Fibroblast of skin of right quadriceps (primary cell): ENCODE measurements at places on chromosomes 3 and 15.

DNA sequence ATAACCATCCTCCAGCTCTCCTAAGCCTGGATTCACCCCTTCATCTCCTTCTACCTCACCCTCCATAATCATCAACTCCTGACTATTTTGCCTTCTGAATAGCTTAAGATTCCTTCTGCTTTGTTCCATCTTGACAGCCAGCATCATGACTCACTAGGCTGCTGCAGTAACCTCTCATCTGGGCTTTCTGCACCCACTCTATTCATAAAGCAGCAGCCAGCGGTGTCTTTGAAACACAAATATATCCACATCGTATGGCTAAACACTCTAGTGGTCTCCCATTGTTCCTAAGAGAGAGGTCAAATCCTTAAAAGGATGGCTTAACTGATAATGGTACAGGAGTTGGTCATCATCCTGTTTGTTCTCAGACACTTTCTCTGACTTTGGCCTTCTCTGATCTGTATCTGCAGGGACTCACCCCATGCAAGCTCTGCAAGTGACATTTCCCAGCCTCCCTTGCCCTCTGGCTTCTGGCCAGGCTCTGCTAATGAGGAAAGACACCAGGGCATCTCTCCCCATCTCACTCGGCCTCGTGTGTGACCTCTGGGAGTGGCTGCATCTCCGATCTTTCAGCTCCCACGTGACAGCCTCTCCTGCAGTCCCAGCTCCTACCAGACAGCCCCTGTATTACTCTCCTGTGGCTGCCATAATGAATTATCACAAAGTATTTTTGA, 6.2 kb downstream of the GRK7 start:
- no peak for DNase-seq

DNA sequence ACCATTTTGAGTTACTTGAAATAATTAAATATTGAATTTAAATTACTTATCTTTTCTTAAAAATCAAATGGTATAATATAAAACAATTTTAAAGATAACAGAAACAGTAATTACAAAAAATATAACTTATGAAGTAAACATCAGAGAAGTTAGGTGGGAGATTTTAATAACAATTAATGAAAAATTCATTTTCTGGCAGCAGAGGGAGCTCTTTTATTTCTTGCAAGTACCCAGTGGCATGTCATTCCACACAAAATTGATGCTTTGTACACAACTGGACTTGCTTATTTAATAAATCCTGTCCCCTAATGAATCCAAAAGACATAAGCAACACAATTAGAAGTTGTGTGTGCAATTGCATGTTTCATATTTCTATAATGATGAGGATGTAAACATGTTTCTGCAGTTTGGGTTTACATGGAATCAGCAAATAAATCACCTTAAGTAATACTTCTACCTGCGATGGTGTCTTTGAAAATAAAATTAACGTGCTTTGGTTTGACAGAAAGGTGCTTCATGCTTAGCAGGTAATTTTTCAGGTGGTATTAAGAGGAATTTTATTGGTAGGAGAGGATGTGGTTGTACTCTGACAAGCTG, 861.3 kb downstream of the ZPLD1 start:
- peak; percentile 37 for DNase-seq

- DNase-seq: peak; percentile 29
Observed at GRCh38 chr3:45612918-45613602, 18.5 kb downstream of the LIMD1 start.

DNA sequence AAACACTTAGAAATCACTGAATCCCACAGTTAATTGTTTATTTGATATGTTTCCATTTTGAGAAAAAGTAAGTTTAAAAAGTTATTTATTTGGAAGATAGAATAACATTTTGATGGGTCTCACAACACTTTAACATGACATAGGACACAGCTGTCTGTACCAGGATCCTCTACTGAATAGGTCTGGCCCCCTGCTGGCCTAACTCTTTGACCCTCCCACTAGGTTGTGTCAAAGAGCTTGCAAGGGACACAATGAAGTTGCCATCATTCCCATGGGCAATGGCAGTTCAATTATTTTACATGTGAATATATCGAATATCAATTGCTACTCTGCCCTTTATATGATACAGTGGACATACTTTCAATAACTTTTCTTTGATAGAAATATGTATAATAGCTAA, 138.9 kb downstream of the EPHA3 start:
- DNase-seq: no peak

DNA sequence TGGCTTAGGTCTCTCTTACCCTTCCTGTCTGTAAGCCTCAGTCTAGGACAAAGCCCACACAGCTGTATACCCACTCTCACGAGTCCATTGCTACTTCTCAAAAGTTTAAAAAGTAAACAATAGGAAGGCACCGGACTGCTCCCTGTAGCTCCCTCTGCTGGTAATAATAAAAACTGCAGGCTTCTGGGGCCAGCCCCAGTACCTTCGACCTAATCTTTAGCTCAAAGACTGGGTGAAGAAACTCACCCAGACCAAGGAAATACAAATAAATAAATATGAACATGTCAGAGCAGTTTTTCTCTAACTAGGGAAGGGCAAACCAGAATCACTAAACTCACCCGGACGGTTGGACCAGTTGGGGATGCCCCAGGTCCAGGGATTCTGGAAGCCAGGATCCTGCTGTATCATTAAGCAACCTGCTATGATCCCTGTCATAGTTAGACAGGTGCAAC, 5.0 kb downstream of the FAM219B start:
- DNase-seq: peak; percentile 43

DNA sequence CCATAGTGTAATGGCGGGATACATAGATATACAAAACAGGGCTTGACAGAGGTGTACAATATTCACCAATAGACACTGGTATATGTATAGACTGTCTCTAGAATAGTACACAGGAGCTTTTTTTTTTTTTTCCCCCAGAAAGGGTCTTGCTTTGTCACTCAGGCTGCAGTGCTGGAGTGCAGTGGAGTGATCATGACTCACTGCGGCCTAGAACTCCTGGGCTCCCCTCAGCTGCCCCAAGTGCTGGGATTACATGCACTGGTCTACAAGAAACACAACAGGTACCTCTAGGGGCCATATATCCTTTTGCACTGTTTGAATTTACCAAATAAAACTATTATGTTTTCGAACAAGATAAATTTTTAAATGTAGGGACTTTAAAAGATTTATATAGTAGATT, 12.3 kb downstream of the RHOA start:
- no peak for DNase-seq

- peak; percentile 22 for DNase-seq
Observed at GRCh38 chr3:38003371-38003816, 12.8 kb downstream of the VILL start.

DNA sequence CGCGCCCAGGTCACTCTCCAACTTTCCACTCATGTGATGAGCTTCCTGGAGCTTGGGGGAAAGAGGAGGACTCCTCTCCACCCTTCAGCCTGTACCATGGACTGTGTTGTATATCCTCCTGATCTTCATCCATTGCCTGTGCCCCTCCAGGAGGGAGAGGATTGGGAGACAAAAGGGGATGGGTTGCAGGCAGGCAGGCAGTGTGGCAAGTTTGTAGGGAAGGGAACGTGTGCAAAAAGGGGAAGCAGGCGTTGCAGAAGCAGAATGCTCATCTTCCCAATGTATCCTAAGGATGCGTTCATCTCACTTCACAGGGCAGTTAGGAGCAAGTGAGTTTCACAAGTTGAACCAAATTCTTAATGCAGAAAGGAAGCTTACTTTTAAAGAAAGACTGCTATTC, 28.1 kb upstream of the GHSR start:
- no peak for DNase-seq

GRCh38 chr3:49553324-49553691, 969 bp upstream of the BSN start:
- DNase-seq: peak; percentile 54

GRCh38 chr3:198043119-198043518, 83.1 kb downstream of the LMLN start:
- DNase-seq: no peak

DNA sequence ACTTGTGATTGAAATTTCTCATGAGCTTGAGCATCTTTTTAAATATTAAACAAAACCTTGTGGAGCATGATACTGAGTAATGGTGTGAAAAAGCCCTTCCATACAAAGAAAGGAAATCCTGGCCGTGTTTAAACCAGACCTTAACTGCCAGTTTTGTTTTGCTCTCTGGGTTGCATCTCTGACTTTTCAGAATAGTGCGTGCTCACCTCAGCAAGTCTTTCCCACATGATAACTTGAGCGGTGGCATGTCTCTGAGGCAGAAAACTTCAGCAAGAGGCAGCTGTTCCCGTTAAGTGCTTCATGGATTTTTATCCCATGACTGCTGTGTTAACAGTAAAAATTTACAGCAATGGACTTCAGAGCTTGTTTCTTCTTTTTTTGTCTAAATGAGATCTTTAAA, 393.3 kb downstream of the FEZF2 start:
- peak; percentile 35 for DNase-seq

DNA sequence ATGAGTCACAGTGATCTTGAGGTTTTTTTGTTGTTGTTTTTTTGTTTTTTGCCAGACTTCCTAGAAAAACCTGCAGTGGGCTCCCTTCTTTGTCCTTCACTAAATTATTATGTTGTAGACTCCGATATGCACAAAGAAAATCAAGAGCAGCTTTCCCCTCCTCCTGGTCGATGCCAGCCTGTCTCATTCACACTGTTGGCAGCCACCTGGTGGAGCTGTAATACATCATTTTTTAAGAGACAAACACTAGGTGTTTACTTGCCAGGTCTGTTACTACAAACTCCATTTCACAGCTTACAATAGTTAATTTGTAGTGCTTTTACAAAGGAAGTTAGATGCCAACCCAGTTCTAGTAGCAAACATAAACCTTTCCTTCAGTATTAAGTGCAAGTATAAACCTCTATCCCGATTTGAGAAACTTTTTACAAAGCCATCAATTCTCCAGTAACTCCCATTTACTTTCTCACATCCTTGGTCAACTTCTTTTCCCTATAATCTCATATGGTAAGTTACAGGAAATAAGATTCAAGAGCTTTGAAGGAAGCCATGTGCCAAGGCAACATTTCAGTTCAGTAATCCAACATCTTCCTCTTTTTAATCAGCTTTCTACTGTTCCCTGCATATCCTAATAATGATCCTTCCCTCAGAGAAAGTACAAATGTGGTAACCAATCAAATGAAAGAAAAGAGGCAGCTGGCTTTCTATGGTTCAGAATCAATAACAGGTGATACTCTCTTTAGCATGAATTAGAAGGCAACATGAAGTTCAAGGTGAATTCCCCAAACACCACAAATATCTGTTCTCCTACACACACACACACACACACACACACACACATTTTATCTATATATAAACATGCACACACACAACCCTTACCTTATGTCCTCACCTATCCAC, 14.0 kb downstream of the AAGAB start:
- DNase-seq: no peak

- DNase-seq: no peak
Observed at GRCh38 chr15:90232196-90232595, 1.5 kb downstream of the CIB1 start.

DNA sequence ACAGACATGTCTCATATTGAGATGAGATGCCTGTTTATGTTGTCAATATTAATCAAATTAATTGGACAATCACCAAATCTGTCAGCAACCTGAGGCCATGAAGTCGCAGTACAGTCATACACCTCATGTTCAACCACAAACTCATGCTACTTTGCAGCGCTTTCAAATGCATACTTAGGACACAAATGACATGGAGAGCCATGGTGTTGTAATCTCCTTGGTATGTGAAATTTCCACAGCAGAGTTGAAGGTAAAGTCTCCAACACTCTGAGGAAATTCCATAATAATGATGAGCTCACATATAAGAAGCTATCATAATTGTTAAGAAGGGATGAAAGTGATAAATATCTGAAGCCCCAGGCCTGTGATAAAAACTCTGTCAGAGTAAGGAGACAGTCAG, 873.9 kb downstream of the MCTP2 start:
- DNase-seq: peak; percentile 79

GRCh38 chr3:129195731-129196256, 12.1 kb upstream of the CNBP start:
- DNase-seq: peak; percentile 94

DNA sequence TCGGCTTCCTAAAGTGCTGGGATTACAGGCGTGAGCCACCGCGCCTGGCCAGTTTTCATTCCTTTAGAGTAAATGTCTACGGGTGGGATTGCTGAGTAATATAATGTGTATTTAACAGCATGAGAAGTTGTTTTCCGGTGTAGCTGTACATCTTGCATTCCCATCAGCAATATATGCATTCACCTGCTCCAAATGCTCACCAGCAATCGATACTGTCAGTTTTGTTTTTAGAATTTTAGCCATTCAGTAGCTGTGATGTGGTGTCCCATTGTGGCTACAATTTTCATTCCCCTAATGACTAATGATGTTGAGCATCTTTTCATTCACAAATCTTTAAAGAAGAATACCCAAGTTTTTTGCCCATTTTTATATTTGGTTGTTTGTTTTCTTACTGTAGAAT, 134.8 kb upstream of the RGMA start:
- no peak for DNase-seq

DNA sequence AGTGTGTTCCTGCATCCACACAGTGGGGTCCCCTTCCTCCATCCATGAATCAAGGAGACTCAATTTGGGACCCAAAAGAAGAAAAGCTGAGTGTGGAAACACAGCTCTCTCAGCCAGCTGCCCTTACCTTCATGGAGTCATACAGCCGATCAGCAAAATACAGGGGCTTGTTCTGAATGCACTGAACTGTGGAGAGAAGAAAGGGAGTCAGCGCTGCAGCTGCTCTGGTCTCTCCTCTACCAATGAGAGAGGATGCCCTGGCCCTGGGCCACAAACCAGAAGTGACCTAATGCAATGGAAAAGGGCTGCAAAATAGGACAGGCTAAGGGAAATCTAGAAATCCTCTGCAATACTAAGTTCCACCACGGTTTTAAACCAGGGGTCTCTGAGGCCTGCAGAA, 46.7 kb downstream of the ANXA2 start:
- DNase-seq: no peak

GRCh38 chr3:122298239-122298638, 26.8 kb upstream of the CSTA start:
- DNase-seq: no peak

DNA sequence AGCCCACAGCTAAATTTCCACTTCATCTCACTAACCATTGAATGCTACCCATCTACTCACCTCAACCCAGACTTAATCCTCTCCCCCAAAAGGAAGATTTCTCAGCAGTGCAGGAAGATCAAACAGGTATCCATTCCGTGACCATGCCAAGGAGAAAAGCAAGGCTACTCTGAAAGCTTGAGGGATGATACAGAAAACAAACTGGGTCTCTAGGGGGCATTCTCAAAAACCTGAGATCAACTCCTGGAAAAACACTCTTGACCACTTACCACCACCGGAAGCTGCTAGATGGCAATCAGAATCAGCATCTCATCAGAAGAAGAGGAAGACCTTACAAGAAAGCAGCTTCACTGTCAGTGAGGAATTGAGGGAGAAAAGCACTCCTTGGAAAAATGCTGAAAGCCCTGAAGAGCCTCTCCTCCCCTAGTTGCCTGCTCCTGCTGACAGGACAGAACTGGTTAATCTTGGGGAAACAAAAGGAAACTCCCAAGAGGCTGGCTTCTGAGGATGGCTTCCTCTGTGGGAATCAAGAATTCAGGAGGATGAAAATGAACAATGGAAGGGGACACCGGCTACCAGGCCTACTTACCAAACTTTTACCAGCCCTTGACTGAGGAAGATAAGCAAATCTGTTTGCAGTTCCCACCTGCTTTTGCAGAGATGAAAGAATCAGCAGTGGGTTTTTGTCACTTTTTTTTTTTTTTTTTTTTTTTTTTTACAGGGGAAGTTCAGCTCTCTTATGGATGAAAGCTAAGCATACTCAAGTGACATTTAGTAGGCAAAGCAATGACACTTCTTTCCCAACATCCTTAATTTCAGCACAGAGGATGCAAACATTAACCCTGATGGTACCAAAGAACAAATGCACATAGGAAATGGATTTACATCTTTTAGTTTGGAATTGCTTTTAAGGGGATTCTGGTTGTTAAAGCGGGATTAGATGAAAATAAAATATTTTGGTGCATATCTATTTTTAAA, at the start of gene ATP8B4:
Gene ATP8B4 (minus strand): TSS at position 171 of the 978 bp plus-strand sequence. CDS start 12,267 bp downstream, outside the sequence.
- DNase-seq: no peak

- no peak for DNase-seq
Observed at GRCh38 chr3:131393868-131394267, 12.3 kb downstream of the NUDT16 start.
